ENCODE measurements at places on chromosomes 3 and 15.

- no peak for DNase-seq
These were observed 144.7 kb upstream of the ABHD17C start for GRCh38 chr15:80550219-80550907.

- no peak for DNase-seq
These were observed 111.3 kb downstream of the C3orf70 start for GRCh38 chr3:185041540-185041939.

- no peak for DNase-seq
These were observed 271.2 kb upstream of the CTDSPL start for GRCh38 chr3:37590328-37591079.

DNA sequence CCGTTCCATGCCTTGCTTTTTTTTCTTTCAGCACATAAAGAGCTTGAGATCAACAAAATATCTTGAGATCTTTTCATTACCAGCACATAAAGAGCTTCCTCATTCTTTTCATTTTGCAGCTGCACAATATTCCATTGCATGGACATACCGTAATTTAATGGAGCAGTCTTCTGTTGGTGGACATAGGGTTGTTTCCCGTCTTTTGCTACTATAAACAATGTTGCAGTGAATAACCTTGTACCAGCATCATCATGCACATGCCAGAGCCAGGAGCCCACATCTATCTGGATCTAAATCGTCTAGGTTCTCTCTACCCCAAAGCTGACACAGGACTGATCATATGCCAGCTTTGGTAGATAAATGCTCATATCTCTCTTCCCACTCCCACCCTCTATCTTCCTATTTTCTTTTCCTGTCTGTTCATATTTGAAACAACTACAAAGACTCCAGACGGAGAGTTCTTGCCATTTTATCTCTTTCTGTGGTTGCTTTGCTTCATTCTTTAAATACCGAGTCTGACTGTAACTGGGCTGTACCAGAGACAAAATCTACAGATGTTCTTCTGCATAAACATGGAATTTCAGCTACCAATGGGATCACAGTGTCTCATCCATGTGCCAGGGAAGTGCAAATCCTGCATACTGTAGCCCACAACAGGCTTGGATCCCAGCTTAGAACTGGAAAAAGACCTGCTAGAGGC, 47.1 kb upstream of the AKAP13 start:
- DNase-seq, result no peak

DNA sequence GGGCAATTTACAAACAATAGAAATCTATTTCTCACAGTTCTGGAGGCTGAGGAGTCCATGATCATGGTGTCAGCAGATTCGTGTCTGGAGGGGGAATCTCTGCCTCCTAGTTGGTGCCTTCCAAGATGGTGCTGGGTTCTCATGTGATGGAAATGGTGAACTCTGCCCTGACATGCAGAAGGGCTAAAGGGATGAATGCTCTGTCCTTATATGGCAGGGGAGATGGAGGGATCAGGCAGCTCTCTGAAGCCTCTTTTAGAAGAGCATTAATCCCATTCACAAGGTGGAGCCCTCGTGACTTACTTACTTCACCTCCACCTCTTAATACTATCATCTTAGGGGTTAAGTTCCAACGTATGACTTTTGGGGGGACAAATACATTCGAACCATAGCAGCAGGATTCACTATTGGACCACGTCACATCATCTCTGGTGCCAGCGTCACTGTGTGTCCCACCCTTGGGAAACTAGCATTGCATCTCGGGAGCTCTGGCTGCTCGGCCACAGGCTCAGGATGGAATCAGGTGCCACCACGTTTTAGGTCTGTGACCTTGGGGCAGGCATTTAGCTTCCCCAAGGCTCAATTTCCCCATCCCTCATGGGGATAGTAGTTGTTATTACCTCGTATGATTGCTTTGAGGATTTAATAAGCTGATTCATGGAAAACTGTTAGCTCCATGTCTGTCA, 53.0 kb downstream of the SV2B start:
- DNase-seq, result no peak

DNA sequence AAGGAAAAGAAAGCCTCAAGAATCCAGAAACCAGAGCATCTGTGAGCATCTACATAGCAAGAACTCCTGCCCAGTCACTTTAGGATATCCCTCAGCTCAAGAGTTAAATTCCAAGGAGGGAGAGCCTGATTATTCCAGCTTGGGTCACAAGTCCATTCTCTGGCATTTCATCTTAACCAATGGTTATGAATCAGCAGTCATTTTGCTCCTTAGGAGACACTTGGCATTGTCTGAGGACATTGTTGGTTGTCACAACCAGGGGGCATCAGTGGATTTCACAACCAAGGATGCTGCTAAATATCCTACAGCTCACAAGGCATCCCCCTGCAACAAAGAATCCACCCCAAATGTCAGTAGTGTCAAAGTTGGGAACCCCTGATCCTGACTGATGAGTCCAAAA, 51.0 kb upstream of the LMCD1 start:
- no peak for DNase-seq

DNA sequence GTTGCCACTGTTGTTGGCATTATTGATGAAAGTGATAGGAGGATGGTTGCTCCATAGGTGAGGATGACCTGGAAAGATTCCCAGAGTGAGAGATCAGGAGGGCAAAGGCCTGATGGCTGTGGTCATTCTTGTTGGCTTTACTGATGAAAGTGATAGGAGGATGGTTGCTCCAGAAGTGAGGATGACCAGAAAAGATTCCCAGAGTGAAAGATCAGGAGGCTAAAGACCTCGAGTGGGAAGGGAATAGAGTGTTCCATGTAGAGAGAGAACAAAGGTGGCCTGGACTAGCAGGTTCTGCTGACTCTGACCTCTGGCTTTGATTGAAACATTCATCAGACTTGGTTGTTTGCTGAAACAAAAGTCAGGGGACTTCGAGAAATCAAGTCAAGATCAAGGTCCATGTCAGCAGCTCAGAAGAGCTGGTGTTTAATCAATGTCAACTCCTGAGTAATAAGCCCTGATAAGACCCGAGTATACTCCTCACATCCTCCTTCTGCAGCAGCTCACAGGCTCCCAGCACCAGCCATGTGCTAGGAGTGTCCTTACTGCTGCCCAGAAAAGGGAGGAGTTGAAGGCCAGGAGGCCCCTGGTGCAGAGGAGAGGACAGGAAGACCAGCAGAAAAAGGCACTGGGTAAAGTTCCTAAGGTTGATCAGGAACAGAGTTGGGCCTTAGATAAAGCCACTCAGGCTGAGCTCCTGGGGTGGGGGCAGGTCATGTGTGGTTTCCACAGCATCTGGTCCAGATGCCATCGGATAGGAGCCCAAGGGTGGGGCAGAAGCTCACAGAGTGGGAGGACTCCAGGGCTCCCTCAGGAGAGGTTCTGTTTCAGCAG, 19.9 kb downstream of the CYP8B1 start:
- no peak for DNase-seq

GRCh38 chr3:135719449-135719848, 246.1 kb upstream of the PPP2R3A start:
- no peak for DNase-seq

GRCh38 chr15:84953136-84953535, 28.5 kb upstream of the PDE8A start:
- no peak for DNase-seq

DNA sequence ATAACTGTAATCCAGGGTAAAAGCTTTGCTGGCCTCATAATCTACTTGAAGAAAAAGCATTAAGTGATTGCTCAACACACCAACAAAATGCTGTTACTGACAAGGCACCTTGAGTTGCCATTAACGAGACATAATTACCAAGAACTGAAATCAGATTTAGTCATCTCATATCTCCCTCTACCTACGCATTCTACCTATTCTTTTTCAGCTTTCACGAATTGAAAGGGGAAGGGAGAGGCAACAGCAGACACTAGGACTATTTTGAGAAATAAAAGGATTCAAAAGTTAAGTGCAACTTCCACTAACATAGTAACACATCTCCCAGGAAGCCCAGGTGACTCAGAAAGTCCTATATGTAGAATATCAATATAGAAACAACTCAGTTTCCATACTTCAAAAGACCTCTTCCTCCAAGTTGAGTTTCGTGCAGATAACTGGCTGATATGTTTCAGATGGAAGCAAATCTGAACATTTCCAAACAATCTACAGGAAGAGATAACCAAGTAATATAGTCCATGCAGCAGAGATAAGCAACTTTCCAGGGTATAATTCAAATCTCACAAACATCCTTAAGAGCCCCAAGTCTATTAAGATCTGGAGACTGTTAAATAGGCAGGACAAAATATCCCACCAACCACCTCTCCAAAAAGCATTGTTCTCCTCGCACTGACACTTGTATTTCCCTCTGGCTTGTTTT, 1.9 kb downstream of the OSBPL10 start:
- no peak for DNase-seq

DNA sequence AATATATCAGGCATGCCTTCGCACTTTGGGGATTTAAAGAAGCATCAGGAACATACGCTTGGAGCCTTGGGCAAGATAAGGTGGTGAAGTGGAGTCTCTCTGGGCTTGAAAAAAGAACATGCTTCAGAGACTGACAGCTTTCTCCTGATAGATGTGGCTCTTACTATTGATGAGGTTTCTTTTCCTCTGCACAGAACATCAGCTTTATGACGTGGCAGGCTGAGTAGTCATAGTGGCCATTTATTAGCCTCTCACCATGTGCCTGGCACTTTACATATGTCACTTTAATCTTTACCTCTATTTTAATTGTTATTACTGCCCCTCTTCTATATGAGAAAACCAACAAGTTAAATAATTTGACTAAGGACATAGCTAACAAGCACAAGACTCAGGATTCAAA, 19.0 kb upstream of the LRRC58 start:
- no peak for DNase-seq

DNA sequence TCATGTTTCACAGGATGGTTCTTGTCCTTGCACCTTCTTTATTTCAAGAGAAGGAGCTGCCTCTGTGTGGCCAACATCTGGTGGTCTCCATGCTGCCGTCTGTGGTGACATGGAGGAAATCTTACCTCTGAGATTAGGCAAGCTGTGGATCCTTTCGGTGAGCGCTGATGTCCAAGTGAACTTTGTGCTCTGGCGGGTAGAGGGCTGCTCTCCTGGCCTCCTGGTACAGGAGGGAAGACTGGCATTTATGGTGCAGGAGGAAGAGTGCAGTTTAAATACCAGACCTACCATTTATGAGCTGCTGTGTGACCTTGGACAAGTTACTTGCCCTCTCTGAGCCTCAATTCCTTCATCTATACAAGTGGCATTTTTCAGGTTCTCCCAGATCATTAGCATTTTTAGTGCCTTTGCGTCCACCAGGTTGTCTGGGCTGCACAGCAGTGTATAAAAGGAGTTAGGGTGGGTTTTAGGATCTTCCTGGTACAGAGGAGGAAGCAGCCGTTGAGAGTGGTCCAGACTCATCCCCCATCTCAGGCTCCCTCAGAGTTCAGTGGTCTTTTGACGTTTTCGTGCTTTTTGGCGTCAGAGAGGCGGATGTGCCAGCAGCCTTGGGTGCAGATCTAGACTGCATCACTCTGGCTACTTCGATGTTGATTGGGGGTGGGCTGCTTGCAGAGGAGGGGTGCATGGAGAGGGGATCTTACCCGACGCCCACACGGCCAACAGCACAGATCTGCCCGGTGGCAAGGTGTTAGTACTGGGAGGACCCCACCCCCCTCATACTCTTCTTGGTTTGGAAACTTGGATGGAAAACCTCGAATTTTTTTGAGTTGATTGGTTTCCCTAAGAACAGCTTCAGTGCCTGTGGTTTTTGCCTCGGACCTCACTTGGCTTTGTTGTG, 162.2 kb downstream of the ITPR1 start:
- no peak for DNase-seq

DNA sequence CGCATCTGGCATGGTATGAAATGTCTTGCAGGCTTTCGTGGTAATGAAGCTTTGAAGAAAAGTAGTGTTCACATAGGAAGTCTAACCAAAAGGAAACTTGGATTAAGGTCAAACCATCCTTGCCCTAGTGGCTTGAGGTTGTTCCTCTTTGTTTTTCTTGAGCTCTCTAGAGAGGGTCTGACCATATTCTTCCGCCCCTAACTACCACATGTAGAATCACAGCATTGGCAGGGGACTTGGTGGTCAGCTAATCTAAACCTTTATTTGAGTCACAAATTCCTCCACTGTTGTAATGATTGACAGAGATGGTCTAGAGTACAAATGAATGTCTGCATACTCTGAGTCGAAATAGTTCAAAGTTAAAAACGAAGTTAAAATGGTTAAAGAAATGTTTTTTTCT, 39.1 kb upstream of the PHLDB2 start:
- DNase-seq, result no peak

- DNase-seq, result no peak
These were observed 5.2 kb downstream of the HRH1 start for GRCh38 chr3:11159421-11159904.

GRCh38 chr3:128488991-128489673, 3.9 kb downstream of the GATA2 start:
- peak; percentile 32 for DNase-seq

Data from NCI-H774 (cell line).